Stimulated activated CD8-positive, alpha-beta memory T cell treated with anti-CD3 and anti-CD28 coated beads, Interleukin-2, amount 100 ng/mL, for 48 hours (primary cell): ENCODE measurements at places on chromosomes 2 and 18.

DNA sequence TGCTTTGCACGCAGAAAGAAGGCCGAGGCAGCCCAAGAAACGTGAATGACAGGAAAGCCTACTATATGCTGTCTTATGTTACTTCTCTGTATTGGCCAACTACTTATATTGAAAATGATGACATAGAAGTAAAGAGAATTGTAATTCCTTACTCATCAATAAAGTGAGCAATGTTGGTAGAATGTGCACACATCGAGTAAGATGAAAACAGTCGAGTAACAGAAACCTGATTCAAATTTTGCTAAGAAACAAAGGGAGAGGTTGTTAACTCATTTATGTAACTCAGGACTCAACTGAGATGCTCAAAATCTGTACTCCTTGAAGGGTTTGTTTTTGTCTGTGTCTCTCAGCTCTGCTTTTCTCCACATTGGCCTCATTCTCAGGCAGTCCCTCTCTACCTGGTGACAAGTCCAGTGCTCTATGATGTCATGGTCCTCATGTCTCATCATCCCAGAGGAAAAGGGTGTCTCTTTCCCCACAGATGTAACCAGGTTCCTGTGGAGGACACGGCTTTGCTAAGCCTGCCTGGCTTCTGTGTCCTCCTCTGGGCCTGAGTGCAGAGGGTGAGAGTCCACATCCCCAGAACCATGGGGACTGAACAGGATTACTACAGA is 30.3 kb upstream of the CCDC93 start:
- DNase-seq, result no peak

DNA sequence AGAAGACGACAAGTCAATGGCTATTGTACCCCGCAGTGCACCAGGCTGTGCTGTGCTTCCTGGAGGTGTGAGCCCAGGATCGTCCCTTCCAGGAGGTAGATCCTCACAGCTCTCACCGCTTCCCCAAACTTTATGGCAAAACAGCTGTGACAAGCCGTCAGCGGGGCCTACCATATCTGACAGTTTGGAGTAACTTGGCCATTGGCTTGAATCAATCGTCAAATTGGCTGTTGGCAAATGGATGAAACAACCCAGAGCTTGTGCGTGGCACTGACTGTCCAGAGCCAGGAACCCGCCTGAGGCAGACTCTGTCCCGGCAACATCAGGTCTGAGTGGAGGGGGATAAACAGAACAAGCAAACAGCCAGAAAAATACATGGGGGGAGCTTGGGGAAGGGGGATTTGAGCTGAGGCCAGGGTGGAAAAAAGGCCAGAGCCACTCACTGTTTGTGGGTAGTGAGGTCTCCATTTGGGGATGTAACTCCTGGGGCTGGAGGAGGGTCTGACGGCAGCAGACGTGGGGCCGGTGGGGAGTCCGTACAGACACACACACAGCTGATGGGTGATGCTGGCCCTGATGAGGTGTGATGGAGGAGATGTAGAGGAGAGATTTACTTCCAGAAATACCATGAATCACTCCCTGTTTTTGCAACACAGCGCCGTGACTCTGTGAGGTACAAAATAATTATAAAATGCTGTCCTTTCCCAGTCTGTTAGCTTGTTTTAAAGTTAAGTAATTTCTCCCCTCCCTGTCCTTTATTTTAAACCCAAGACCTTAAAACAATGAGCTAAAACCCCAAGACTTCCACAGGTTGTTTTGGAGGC is 174.8 kb downstream of the TWIST2 start:
- DNase-seq, result no peak

DNA sequence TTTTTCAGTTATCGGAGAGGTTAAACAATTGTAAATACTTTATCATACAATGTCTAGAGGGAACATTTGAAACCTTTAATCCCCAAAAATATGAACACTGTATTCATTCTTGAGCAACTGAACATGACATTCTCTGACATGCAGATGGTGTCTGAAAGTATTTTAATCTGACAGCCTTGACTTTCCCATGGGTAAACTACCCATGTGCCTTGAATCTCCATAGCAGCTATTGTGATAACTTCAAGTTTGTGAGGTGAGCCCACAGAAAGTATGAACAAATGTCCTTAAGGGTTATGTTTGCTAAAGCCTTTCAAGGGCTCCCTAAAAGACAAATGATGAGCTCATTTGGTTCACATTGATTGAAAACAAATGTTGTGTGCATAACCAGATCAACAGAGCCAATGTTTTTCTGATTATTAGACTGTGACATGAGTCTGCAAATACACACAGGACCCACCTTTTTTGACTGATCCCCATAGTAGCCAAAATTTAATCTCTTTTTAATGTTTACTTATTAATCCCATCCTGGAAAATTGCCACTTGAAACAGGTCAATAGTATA is 1326.0 kb downstream of the LRP1B start:
- no peak for DNase-seq

- DNase-seq, result peak; percentile 11
These were observed 87.9 kb downstream of the UGGT1 start for GRCh38 chr2:128178650-128179460.

DNA sequence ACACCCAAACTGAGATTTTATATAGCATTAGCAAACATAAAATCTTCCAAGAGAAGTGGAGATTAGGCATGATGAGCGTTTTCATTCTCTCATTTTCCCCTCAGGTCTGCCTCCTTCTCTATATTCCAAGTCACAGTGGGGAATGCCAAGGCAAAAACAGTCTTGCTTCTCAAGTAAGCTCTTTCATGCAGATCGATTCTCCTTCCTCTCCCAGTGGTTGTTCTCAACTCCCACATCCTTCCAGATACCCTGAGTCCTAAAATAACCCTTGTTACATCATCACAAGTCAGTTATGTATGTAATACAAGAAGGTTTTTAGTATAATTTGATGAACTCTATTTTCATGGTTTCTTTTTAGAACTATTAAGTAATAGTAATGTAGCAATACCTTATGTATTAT is 150.6 kb downstream of the TXNL1 start:
- DNase-seq, result no peak

GRCh38 chr2:148999451-148999921 is 39.0 kb upstream of the LYPD6B start:
- no peak for DNase-seq

DNA sequence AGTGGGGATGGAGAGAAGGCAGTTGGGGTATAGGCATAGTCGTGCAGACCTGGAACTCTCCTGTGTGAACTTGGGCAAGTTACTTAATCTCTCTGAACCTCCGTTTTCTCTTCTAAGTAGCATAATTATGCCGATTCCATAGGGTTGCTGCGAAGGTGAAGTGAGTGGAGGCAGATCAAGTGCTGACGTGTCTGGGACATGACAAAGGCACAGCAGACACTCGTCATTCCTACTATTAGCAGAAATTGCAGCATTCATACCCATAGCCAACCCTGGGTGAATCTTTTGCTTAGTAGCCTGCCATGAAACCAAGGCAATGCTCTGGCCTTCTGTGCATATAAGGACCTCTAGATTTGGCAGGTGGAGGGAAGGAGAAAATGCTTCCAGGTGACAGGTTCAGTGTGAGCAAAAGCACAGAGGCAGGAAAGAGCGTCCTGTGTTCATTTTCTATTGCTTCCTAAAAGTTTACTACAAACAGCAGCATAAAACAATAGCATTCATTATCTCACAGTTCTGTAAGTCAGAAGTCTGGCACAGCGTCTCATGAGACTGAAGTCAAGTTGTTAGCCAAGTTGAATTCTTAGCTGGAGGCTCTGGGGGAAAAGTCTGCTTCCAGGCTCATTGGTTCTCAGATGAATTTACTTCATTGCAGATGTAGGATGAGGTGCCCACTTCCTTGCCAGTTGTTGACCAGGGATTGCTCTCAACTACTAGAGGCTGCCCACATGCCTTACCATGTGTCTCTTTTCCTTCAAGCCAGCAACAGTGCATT is 77.8 kb downstream of the CTIF start:
- DNase-seq, result no peak

DNA sequence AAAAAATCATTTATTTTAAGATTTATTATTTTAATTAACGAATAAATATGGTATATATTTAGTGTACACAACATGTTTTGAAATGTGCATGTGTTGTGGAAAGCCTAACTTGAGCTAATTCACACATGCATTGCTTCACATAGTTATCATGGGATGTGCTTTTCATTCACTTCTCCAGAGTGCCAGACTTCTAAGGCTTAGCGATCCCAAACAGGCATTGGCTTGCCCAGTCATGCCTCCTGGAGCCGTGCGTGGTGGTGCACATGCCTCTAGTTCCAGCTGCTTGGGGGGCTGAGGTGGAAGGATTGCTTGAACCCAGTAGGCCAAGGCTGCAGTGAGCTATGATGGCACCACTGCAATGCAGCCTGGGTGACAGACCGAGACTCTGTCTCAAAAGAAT is 40.5 kb downstream of the ARHGEF4 start:
- DNase-seq, result no peak

- no peak for DNase-seq
These were observed 32.7 kb downstream of the RAB27B start for GRCh38 chr18:54860941-54861340.
